ENCODE measurements at places on chromosomes 5 and 9. TPM values are rescaled to one million over a fixed set of nuclear protein-coding genes. Genes with fewer than 3 reads are reported as not detected.

Gene PITX1
- total RNA-seq, result not detected

- H3K27ac ChIP-seq, result no peak overlapping the region
- no peak overlapping the region for H3K4me3 ChIP-seq
- H3K36me3 ChIP-seq, result no peaks in the 10 kb centered on the region
- H3K27me3 ChIP-seq, result no peaks in the 10 kb centered on the region
- no peak for DNase-seq
- H3K4me1 ChIP-seq, result no peaks in the 10 kb centered on the region
These were observed 208.3 kb upstream of the DAB2 start for GRCh38 chr5:39633057-39633456.

Gene C6
- total RNA-seq, result not detected

Gene P4HA2
- total RNA-seq, result 10.3 TPM

DNA sequence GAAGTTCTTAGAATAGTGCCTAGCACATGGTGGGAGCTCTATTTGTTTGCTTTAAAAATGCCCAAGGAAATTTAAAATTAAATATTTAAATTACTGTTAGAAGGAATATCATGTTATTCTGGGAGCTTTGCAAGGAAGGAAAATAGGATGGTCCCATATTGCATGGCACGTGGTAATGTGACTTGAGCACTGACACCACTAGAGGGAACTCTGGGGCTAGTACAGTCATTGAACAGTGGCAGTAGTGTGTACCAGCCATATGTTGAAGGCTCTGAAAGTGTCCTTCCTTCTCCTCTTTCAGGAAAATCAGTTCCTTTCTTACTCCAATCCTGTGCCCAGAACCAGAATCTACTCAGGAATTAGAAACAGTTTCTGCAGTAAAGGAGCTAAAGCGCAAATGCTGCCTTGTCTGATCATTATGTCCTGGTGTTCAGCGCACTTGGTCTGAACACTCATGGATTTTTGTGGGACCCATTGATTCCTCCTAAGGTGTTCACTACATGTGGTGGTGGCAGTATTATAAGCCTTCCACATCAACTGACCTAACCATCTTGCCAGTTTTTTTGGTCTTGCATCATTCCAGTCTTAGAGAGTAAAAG is 54.1 kb downstream of the GDA start:
- no peaks in the 10 kb centered on the region for H3K27me3 ChIP-seq
- peak; percentile 73 for DNase-seq
- no peaks in the 10 kb centered on the region for H3K36me3 ChIP-seq
- H3K27ac ChIP-seq, result no peak overlapping the region

Gene ST8SIA4
- total RNA-seq, result 1.3 TPM

Gene FEM1C
- 21.6 TPM for total RNA-seq

- H3K4me1 ChIP-seq, result no peaks in the 10 kb centered on the region
- H3K27me3 ChIP-seq, result no peaks in the 10 kb centered on the region
- no peaks in the 10 kb centered on the region for H3K36me3 ChIP-seq
These were observed 73.8 kb downstream of the AMBP start for GRCh38 chr9:114004221-114004716.

DNA sequence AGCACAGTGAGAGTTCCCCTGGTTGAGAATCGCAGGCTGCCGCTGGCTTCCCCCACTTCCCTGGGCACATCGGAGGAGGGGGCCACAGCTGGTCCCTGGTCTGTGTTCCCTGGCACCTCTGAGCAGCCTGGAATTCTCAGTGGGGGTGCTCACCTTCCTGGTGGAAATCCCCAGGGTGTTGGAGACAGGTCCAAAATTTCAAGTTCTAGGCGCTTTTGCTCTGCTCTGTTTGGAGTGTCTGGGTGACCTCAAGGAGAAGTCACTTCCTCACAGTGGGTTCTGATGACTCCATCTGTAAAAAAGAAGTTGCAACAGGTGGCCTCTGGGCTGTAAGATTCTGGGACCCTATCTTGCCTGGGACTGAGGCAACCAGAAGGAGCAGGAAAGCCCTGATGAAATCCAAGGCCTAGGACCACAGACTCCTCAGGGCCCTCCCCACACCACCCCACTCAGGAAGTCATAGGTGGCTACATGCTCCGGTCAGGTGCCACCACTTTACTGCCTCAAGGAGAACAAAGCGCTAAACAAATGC is at the start of gene TRAF1:
Gene TRAF1 (minus strand): TSS at position 400 of the 532 bp plus-strand sequence. CDS start 721 bp downstream, outside the sequence.
- DNase-seq, result no peak
- H3K4me1 ChIP-seq, result peaks cover 49% of the 10 kb centered on the region
- peaks cover 15% of the 10 kb centered on the region for H3K27me3 ChIP-seq
- H3K27ac ChIP-seq, result no peak within 1 kb of the TSS
- H3K36me3 ChIP-seq, result no peaks in the 10 kb centered on the region

Gene IL31RA
- total RNA-seq, result not detected

DNA sequence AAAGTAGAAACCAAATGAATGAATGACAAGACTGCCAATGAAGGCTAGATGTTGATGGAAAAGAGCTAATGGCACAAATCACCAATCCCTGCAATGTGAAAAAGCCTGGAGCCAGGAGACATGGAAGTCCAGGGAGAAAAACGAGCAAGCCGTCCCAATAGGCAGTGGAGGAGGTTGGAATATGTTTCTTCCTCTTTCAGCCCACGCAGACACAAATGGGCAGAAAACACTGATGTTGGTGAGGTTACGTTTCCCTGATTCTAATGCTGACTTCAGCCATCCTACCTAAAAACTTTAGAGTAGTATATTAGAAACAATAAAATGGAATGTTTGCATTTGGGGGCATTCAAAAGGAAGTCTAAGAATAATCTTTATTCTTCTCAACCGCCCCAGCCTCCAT is 23.9 kb upstream of the KIF2A start:
- H3K4me3 ChIP-seq, result no peak overlapping the region
- no peaks in the 10 kb centered on the region for H3K27me3 ChIP-seq
- H3K36me3 ChIP-seq, result no peaks in the 10 kb centered on the region
- no peaks in the 10 kb centered on the region for H3K4me1 ChIP-seq
- DNase-seq, result no peak
- no peak overlapping the region for H3K27ac ChIP-seq

Gene SNCB
- 3.6 TPM for total RNA-seq

Gene POMT1
- 32.4 TPM for total RNA-seq

DNA sequence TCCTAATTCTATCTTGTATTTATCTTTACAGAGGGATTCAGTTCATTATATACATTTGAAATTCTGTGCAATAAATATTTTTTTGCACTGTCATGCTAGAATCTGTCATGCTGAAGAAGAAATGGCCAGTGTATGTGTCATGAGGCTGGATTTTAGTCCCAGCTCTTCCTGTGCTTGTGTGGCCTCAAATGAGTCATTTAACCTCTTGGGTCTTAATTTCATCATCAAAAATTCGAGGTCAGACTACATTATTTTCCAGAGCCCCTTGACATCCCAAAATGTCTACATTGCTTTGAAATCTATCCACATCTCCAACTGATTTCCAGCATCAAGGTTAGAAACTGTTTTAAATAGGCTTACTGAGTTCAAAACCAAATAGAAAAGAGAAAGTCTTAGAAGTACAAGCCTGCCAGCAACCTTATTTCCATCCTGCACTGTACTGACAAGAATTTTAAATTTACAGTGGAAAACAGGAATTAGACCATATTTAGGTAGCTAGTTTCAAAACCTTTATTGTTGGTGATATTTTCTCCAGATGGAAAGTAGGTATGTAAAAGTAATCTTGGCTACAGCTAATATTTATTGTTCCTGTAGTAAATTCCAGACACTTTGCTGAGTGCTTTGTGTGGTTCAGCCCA is 96.7 kb upstream of the MAMDC2 start:
- no peaks in the 10 kb centered on the region for H3K4me1 ChIP-seq
- no peak overlapping the region for H3K27ac ChIP-seq
- H3K27me3 ChIP-seq, result no peaks in the 10 kb centered on the region

DNA sequence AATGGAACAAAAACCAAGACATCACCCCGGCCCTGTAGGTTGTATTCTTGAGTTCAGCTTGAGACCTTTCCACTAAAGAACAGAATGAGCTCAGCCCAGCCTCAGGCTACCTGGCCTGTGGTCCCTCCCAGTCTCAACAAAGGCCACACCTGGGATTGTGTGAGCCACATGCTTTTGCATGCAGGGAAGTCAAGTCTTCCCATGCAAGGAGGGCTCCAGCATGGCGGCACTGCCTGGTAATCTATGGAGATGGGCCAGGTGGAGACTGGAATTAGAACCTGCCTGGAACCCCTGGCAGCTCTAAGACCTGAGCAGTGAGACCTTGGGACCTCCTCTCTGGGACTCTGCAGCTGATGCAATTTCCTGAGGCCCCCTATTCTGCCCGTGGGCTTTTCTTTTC is 49.4 kb upstream of the OTULINL start:
- H3K27ac ChIP-seq, result no peak overlapping the region
- no peak overlapping the region for H3K4me3 ChIP-seq
- no peaks in the 10 kb centered on the region for H3K27me3 ChIP-seq
- DNase-seq, result no peak
- H3K4me1 ChIP-seq, result peaks cover 9% of the 10 kb centered on the region
- H3K36me3 ChIP-seq, result no peaks in the 10 kb centered on the region

DNA sequence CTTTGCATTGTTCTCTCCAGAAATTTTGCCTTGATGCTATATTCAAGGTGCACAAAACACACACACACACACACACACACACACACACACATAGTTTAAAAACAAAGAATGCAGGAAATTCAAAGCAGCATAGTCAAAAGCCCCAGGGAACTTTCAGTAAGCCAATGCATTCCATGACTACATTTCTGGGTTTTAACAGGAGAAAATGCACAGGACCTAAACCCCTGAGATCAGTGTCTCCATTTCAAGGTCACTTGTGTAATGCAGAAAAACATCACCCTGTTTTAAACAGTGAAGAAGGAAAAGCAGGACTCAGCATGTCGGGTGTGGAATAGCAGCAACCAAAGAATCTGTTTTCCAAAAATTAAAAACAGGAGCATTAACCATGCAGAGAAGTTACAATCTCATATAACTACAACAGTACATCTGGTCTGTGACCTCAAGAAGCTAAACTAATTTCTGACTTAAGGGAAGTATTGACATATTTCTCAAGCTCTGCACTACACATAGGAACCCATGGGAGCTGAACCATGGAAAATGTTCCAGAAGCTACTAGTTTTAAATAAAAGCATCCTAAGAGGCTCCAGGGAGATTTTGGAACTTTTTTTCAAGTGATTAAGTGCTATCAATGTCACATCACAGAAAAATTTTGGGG is 296.7 kb downstream of the HINT1 start:
- no peak overlapping the region for H3K4me3 ChIP-seq
- DNase-seq, result peak; percentile 54
- peaks cover 5% of the 10 kb centered on the region for H3K4me1 ChIP-seq
- no peak overlapping the region for H3K27ac ChIP-seq
- H3K36me3 ChIP-seq, result no peaks in the 10 kb centered on the region

- no peaks in the 10 kb centered on the region for H3K27me3 ChIP-seq
- H3K36me3 ChIP-seq, result no peaks in the 10 kb centered on the region
- H3K4me3 ChIP-seq, result no peak overlapping the region
- H3K4me1 ChIP-seq, result no peaks in the 10 kb centered on the region
These were observed 7.2 kb upstream of the KCNIP1 start for GRCh38 chr5:170496662-170497028.

Gene ACOT12
- total RNA-seq, result not detected

Gene PDLIM4
- total RNA-seq, result 31.8 TPM

Gene PCA3
- total RNA-seq, result not detected

Gene PRLR
- total RNA-seq, result 1.4 TPM

- no peaks in the 10 kb centered on the region for H3K27me3 ChIP-seq
- H3K4me3 ChIP-seq, result no peak overlapping the region
- H3K36me3 ChIP-seq, result peaks cover 4% of the 10 kb centered on the region
- peaks cover 12% of the 10 kb centered on the region for H3K4me1 ChIP-seq
These were observed 2.9 kb upstream of the SCAI start for GRCh38 chr9:125146247-125146646.

- H3K4me1 ChIP-seq, result peaks cover 7% of the 10 kb centered on the region
- no peaks in the 10 kb centered on the region for H3K36me3 ChIP-seq
- no peak overlapping the region for H3K4me3 ChIP-seq
- H3K27me3 ChIP-seq, result peaks cover 45% of the 10 kb centered on the region
- no peak overlapping the region for H3K27ac ChIP-seq
These were observed 6.0 kb downstream of the TMOD1 start for GRCh38 chr9:97507428-97507984.

- no peak overlapping the region for H3K27ac ChIP-seq
- H3K4me1 ChIP-seq, result no peaks in the 10 kb centered on the region
- peaks cover 64% of the 10 kb centered on the region for H3K36me3 ChIP-seq
- H3K27me3 ChIP-seq, result no peaks in the 10 kb centered on the region
- no peak for DNase-seq
These were observed 10.2 kb downstream of the NFX1 start for GRCh38 chr9:33300546-33300945.

Gene PCDHGA6
- total RNA-seq, result 4.8 TPM

DNA sequence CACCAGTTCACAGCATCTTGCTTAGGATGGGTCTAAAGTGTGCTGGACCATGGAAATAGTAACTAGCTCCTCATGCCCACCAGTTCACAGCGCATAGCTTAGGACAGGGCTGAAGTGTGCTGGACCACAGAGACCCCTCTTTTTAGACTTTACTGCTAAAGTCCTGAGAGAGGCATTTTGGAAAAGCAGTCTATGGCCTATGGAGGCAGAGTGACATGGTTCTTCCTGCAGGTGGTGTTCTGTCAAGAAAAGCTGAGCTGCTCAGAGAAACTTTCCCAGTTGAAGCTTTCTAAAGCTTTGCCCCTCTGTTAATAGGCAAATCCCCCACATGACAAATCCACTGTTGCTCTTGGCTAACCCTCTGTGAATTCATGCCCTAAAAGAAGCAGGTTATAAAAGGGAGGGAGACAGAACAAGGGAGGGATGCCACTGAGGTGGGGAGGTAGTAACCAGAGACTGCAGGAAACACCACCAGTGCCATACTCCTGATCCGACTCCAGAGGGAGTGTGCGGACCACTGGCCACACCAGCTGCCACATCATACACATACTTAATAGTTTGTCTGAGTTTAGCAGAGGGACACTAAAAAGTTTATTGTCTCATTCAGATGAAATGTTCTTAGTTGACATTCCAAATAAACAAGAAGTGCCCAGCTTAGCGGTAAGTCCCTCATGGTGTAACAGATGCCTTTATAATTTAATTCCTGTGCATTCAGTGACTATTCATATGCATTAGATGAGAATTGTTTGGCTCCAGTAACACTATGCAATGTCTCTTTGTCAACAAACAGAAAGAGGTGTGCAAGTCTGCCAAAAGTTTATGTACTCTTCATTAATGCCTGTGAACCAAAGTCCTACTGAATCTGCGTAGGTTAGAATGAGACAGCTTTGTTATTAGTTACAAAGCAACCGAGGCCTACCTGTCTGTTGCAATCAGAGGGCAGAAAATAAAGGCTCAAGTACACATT is 236.2 kb upstream of the NFIL3 start:
- H3K4me1 ChIP-seq, result 0 out of 2 replicates have a peak, but pooled peaks cover 7% of the 10 kb centered on the region
- no peaks in the 10 kb centered on the region for H3K27me3 ChIP-seq
- H3K27ac ChIP-seq, result no peak overlapping the region
- H3K4me3 ChIP-seq, result no peak overlapping the region
- no peaks in the 10 kb centered on the region for H3K36me3 ChIP-seq

Gene CMYA5
- 0.49 TPM for total RNA-seq

- H3K36me3 ChIP-seq, result no peaks in the 10 kb centered on the region
These were observed 527 bp downstream of the MEF2C start for GRCh38 chr5:88882276-88883038.

Gene SPATA9
- total RNA-seq, result not detected

Gene HEMGN
- total RNA-seq, result not detected

Gene SMIM33
- not detected for total RNA-seq

- H3K36me3 ChIP-seq, result no peaks in the 10 kb centered on the region
- H3K4me1 ChIP-seq, result peaks cover 82% of the 10 kb centered on the region
- no peak for DNase-seq
- H3K27me3 ChIP-seq, result no peaks in the 10 kb centered on the region
- H3K4me3 ChIP-seq, result no peak overlapping the region
These were observed 12.4 kb downstream of the LARP1 start for GRCh38 chr5:154767576-154767975.
